Muscle of arm (tissue), 14 donors: ENCODE measurements at places on chromosomes 7 and 10.

DNA sequence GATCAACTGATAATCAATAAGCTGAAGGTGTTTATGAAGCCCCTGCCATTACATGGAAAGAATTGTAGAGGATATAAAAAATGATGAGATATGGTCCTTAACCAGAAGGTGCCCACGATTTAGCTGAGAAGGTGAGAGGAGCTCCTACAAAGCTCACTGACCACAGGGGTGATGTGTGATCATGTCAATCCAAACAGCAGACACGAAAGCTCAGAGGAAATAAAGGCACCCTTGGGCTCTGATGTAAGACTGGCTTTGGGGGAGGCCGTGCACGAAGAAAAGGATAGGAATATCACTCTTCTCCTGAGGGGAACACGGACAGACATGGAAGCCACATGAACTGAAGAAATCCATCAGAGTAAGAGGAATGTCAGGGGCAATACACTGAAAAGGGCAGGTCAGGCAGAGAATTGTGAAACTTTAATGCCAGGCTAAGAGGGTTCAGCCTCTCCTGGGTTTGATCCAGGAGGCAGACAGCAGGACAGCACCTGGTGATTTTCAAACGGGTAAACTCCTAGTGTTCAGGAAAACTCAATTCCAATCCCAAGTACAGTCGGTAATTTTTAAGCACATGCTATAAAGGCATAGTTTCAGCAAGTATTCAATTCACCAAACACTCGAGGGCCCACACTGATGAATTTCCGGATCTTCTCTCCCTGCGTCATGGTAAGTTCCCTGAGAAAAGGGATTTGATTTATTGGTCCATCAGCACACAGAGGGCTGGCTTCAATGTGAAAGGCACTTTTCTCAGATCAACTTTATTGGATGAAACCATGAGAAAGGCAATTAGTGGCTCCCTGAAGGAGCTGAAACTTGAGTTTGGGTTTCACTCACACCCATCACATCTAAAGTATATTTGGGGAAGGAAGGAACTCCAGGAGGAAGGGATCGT is 163.8 kb downstream of the PRPF18 start:
- DNase-seq, result no peak

DNA sequence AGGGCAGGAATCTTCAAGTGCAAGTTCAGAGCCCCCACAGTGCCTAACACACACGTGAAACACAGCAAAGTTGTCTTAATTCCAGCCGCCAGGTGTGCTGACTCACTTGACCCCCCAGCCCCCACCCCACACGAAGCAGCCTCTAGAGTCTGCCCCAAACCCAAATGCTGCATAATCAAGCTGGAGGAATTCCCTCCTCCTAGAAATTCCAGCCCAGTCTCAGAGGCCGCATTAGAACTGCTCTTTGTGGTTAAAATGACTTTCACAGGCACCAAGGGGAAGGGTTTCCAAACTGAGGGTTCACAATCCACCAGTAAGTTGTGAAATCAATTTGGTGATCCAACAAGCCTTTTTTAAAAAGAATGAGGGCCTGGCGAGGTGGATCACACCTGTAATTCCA is 67.0 kb upstream of the PLXNA4 start:
- no peak for DNase-seq

DNA sequence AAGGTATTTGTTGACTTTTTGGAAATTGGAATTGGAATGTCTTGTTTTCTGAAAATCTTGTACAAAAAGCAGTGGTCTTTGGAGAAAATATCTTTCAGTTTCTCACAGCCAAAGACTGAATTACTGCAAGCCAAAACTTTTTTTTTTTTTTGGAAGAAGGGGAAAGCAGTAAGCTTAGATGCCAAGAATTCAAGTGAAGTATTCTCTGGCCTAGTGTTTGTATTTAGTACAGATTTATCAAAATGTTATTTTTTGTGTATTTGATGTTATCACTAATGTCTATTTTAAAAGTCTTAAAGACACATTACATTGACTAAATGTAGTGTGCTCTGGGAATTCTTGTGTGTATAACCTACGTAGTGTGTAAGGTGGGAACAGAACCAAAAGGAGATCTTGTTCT is 6.2 kb downstream of the TET1 start:
- DNase-seq, result peak; percentile 49

DNA sequence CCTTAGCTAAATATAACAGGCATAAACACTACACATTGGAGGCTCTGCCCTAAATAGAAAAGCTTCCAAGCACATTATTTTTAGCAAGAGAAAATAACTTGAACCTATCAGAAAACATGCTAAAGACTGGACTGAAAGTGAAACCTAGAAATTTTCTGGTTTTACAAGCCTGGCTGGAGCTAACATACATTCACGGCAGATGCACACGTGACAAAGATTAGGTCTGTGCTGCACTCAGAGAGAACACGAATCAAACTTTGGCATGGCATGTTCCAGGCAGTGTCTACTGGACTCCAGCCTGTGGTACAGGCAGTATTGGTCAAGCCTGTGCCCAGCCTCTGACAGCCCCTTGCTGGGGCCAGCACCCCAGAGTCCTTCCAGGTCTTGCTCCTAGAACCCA is 94.1 kb upstream of the PCBD1 start:
- no peak for DNase-seq

DNA sequence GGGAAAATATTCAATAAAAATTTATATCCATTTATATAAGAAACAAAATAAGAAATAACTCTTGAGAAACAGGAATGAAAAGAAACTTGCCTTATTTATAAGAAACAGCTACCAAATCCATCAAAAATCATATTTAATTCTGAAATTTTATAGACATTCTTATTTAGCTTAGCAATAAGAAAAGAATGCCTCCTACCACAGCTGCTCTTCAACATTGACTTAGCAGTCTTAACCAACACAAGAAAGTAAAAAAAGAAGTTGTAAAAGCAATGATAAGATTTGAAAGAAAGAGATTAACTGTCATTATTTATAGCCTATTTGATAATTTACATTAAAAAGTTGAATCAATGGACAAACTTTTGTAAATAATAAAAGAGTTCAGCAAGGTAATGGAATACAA is 212.8 kb downstream of the ZNF365 start:
- DNase-seq, result no peak

DNA sequence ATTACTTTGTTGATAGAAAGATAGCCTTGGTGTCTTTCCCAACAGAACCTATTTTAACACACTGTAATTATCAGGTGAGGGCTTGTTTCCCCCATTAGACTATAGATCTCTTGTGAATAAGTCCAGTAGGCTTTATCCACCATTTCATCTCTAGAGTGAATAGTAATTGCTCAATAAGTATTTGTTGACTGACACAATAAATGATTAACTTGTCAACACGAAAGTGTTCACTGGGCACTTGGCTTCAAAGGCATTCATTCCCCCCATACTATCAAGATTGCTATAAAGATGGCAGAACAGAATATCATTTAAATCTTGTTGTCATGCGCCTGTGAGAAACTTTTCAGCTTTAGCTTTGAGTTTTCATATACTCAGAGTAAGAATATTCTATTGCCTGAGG is 424.5 kb upstream of the LRRTM3 start:
- DNase-seq, result no peak

DNA sequence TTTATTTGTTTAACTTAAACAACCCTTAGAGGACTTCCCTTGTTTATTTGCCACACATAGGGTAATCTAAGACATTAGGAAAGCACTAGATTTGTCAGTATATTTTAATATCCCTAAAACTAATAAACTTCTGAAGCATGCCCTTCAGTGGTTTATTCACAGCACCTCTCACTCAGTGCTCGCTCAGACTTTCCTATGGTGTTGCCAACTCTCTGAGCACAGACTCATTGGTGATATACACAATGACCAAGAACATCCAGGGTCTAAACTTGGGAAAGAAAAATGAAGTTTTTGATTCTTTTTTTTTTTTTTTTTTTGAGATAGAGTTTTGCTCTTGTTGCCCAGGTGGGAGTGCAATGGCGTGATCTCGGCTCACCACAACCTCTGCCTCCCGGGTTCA is 82.2 kb downstream of the RAB11FIP2 start:
- peak; percentile 29 for DNase-seq

GRCh38 chr10:62250594-62251198 is 17.9 kb downstream of the RTKN2 start:
- no peak for DNase-seq

DNA sequence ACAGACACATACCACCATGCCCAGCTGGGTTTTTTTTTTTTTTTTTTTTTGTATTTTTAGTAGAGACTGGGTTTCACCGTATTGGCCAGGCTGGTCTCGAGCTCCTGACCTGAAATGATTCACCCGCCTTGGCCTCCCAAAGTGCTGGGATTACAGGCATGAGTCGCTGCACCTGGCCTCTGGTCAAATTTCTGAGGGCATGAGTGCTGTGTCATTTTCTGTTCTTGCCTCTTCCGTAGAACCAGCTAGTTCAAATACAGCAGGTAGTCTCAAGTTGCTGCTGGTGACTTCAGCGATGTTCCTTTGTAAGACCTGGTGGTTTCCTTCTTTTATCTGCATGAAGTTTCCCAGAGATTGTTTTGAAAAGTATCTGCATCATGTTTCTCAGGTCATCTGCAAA is 134.8 kb upstream of the SHH start:
- DNase-seq, result no peak

- no peak for DNase-seq
Measured at GRCh38 chr10:51382181-51382580, 307.9 kb downstream of the PRKG1 start.
